Cerebellar cortex (tissue), 1 donor: ENCODE measurements at places on chromosomes 2 and 18.

DNA sequence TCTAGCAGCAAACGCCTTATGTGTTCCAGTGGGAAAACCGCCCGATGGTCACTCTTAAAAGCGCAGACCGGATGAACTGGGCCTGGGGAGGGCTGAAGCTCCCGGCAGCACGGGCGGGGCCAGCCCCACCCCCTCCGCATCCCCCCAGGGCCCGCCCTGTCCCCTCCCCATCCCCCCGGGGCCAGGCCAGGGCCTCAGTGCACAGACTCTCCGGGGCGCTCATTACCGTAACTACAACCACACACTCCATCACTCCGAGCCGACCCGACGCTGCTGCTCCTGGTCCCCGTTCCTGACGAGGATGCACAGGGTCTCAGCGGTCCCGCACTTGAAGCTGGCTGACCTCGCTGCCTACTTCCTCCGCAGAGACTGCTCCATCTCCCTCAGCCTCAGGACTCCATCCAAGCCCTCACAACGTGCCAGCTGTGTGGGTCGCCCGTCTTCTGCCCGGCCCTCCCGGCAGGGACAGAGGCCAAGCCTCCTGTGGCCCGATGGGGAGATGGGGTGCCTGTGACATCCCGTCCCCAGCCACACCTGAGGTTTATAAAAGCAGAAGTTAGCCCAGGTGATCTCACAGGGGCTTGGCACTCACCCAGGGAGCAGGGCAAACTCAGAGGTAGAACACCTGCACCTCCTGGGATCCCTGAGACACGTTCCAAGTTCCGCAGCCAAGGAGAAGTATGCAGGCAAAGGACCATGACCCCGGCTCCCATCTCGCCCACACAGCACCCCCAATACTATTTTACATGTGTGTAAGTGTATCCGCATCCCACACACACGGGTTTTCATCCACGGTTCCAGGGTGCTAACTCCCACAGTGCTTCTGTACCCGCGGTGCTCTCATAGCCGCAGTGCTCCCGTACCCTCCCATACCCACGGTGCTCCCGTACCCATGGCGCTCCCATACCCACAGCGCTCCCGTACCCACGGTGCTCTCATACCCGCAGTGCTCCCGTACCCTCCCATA is 36.0 kb downstream of the SLC66A2 start:
- DNase-seq, result no peak

- no peak for DNase-seq
Measured at GRCh38 chr2:239380831-239381708, 19.8 kb downstream of the HDAC4 start.

- no peak for DNase-seq
Measured at GRCh38 chr2:6071519-6071918, 379.3 kb downstream of the SOX11 start.

- no peak for DNase-seq
Measured at GRCh38 chr2:217074576-217075255, 214.9 kb upstream of the TNP1 start.

GRCh38 chr2:26529406-26530239 is 51.7 kb upstream of the OTOF start:
- DNase-seq, result no peak

- DNase-seq, result no peak
Measured at GRCh38 chr2:135948642-135949355, 36.6 kb downstream of the DARS1 start.

DNA sequence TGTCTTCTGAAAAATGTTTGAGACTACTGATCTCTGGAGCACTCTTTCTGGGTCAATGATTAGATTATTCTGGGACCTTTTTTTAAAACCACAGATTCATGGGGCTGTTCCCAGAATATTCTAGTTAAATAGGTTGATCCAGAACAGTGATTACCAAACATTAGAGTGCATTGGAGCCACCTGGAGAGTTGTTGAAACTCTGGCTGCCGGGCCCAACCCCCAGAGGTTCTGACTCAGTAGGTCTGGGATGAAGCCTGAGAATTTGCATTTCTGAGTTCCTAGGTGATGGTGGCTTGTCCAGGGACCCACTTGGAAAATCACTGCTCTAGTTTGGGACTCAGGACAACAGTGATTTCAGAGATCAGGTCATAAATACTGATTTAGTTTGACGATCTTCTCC is 197.3 kb downstream of the PTPRM start:
- DNase-seq, result no peak

DNA sequence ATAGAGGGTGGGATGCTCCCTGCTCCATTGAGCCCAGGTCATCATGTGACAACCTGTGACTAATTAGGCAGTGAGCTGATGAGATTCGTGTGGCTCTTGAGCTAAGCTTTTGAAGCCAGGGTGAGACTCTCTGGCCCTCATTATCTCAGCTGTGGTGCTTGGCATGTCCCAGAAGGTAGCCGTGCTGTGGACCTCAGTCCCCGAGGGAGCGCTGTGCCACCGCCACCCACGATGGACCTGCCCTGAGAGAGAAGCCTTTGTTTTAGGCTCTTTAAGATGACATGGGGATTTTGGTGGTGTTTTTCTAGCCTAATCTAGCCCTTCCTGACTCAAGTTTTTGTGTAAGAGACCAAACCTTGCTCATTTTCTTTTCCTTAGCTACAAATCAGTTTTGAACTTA is 66.4 kb downstream of the NEDD4L start:
- no peak for DNase-seq

DNA sequence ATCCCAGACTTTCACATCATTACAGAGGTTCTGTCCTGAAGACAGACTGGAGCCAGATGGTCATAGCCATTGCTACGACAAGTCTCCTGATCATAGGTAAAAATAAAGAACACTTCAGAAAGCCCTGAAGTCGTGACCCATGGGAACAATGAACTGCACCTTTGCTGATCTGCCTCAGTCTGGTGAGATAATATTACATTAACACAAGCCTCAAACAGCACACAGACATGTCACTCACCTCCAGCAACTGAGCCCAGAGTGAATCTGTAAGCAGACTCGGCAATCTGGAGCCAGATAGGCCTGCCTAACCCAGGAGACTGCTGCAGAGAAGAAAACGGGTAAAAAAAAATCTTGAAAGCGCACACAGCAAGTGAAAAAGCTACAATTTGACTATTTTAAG is 79.2 kb downstream of the SLC25A12 start:
- DNase-seq, result peak; percentile 29

GRCh38 chr18:78596794-78597345 is 382.7 kb upstream of the SALL3 start:
- no peak for DNase-seq

DNA sequence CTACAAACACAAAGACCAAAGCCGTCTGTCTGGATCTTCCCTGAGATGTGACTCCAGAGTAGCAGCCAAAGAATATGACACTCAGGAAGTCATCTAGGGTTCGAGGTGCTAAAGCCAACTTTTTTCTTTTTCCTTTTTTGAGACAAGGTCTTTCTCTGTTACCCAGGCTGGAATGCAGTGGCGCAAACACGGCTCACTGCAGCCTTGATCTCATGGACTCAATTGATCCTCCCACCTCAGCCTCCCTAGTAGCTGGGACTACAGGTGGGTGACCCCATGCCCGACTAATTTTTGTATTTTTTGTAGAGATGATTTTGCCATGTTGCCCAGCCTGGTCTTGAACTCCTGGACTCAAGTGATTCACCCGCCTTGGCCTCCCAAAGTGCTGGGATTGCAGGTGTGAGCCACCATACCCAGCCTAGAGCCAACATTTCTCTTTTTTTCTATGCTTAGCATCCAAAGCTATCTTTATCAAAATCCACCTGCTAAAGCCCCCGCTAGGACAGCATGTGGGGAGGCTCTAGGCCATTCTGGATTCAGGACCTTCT is 92.8 kb downstream of the TMEM17 start:
- no peak for DNase-seq
